Right renal cortex interstitium (tissue), 3 donors: ENCODE measurements at places on chromosomes 16 and 17.

GRCh38 chr17:7315570-7316235 lies 543 bp upstream of the GPS2 start:
- DNase-seq = no peak

DNA sequence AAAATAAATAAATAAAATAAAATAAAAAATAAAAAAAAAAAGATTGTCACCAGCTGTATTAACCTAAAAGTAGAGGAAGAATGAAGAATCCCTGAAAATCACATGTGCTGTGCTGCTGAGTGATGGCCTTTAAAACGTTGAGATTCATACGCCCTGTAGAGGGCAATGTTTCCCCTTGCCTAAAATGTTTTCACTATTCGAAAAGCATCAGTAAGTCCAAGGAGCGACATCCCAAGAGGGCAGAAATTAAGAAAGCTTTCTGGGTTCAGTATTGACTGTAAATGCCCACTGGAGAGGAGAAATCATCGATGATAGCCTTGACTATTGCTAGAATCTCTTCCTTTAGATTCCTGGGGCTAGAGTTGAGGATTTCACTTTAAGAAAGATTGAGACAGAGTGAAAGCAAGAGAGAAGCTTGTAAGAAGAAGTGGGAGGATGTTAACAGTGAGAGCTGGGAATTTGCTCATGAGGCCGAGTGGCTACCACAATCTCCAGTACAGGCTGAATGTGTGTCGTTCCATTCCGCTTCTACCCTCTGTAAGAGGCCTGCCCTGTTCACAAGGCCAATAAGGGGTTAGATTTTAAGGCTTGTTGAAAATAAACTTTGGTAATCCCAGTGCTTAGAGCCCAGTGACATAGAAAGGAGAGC lies 170.8 kb upstream of the FAM20A start:
- DNase-seq = no peak

DNA sequence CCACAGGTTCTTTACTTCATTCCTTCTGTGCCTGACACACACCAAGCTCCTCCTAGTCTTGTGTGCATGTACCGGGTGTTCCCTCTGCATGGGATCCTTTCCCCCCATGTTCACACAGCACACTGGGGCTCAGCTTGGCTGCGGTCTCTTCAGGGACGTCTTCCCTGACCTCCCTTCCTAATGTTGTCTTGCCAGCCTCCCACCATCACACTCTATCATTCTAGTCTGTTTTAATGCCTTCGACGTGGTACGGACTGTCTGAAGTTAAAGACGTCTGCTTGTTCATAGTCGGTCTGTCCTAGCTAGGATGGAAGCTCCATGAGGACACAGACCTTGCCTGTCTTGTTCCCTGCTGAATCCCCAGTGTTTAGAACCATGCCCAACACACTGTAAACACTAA lies 60.1 kb downstream of the USP31 start:
- DNase-seq = no peak

DNA sequence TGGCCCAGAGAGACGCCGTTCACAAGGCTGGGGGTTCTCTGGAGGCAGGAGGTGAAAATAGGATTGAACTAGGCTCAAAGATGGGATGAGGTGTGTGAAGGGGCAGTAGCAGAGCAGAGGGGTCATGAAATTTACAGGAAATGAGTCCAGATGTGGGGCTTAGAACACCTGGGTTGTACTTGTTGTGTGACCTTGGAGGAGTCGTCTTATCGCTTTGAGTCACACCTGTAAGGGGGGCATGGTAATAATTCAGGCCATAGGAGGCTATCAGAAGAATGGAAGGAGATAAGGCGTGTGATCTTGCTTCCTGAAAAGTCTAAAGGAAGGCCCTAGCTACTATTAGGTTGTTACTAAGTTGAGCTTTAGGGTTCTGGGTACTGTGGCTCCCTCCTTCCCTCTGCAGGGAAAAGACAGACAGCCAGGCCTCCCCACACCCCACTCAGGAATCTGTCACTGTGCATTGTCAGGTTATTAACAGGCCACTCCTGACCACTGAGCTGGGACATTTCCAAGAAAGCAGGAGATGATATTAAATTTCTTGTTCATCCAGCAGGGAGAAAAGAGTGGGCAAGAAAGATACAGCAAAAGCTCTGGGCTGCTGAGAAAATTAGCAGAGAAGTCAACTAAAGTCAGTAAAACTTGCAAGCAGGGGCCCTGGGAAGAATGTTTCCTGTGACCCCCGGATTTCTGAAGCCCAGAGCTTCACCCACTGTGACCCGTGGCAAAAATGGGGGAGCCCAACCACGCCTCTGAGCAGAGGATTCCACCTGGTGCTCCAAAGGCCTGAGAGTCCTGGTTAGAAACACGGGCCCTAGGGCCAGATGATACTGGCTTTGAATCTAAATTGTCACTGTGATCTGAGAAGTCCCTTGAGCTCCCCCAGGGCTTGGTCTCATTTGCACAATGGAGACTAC lies 6.0 kb upstream of the CDC42EP4 start:
- no peak for DNase-seq

DNA sequence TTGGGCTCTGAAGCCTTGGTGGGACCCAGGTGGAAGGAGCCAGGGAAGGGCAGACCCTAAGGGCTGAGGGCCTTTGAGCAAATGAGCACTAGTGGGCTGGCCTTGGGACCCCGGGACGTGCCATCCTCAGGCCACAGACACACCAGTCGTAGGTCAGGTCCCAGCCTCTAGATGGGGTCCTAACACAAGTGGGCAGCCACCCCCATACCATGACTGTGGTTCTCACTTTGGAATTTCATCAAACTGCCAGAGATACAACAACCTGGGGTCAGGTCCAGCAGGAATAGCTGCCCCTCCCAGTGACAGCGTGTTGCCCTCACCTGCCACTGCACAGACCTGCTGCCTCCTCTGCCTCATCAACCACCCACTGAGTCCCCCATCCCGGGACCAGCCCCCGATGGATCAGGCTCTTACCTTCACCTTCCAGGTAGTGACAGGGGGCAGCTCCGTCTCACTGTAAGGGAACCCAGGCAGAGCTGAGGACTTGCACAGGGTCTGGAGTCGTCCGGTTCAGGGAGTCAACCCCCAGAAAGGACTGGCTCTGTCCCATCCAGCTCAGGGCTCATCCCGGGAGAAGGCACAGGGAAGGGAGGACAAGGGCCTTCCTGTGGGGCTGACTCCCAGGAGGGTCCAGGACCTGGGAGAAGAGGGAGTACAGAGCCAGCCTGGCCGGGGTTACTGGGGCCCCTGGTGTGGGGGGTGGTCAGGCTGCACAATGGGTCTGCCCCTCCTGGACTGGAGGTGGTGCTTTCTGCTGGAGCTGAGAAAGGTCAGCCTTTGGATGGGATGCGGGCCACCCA lies 40.0 kb downstream of the LGALS9 start:
- no peak for DNase-seq

DNA sequence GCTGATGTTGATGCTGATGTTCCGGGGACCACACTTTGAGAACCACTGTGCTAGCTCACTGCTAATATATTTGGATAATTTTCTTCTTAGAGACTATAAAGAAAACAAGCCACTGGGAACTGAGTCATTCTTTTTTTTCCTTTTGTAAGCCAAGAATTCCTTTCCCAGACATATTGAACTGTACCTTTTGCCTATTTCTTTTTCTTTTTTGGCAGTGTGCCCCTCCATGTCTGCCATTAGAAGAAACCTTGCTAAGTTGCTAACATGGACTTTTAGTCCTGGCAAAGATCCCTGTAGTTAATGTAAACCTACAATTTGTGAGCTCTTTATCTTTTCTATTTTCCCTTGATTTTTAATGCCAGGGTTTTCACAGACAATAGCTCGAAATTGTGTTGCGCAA lies 17.3 kb upstream of the ERCC4 start:
- no peak for DNase-seq

- DNase-seq = no peak
These were observed 71.1 kb downstream of the RPGRIP1L start for GRCh38 chr16:53632526-53632925.

GRCh38 chr17:35212668-35213067 lies 18.5 kb upstream of the SLC35G3 start:
- no peak for DNase-seq

DNA sequence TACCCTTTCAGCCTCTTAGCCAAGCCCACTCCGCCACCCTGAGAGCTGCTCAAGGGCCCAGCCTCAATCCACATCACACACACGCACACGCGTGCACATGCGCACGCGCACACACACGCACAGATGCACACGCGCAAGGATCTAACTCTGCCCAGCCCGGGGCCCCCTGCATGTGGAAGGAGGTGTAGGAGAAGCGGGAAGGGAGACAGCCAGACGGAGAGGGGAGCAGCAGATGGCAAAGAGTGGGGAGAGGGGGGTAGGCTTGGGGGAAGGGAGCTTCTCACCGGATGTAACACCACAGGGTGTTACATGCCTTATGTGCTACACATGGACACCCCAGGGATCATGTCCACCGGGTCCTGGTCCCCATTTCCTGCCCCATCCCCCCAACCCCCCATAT lies 15.3 kb downstream of the DLG4 start:
- no peak for DNase-seq

DNA sequence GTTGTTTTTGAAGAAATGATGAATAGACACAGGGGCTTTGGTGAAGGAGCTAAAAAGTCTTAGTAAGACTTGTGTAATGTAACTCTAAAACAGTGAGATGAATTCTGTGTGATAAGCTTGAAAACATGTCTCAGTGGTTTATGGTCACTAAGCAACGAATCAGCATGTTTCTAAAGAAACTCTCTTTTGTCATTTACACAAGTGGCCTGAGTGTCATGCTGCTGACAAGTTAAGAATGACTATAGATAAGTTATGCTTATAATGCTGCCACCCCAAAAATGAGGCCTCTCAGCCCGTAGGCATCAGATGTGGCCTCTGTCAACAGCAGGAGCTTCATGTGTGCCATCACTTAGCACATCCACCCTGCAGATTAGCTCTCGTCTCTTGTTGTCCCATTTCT lies 8.7 kb downstream of the COX10 start:
- no peak for DNase-seq

GRCh38 chr17:74922172-74922571 lies 883 bp downstream of the USH1G start:
- no peak for DNase-seq

- no peak for DNase-seq
These were observed 1.0 kb downstream of the MED1 start for GRCh38 chr17:39450051-39450450.

GRCh38 chr17:11305524-11305923 lies 64.5 kb downstream of the SHISA6 start:
- DNase-seq = no peak

DNA sequence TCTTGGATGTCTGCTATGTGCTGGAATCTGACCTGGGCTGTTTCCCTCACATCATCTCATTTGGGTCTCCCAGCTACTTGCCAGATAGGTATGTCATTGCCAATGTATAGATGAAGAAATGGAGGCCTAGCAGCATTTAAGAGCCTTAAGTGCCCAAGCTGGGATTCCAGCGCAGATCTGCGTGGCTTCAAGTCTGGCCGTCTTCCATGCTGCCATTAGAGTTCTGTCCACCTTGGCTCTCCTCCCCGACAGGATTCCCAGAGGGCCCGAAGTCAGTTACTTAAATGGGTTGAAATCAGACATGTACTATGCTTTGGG lies 33.0 kb upstream of the CCR7 start:
- DNase-seq = no peak

DNA sequence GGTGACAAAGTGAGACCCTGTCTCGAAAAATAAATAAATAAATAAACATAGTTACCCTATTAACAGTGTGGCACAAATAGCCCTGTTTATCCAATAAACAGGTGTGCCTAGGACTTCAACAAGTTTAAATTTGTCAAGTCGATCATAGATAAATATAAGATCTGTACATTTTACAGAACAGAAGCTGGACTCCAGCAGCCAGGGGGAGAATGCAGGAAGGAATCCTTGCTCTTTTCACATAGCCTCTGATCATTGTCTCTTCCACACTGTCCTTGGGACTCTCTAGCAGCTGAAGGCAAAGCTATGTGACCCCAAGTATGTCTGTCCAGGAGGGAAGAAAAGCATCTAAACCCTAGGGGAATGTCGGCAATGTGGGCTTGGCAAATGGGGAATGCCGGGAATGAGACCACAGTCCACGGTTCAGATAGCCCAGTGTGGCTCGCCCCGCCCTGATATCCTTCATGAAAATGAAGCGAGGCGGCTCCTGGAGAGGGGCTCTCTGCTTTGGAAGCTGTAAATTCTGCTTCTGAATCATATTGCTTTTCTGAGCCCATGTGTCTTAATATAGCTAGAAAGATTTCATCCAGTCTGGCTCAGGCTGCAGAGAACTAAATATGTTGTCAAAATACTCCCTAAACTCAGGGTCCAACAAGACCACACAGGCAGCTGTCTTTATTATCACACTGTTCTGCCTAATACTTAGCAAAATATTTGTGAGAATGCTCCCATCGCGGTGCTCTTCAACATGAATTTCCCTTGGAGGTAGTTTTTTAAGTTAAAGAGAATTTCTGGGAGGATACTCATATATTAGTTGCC lies 24.9 kb upstream of the GRB2 start:
- DNase-seq = peak; percentile 38

DNA sequence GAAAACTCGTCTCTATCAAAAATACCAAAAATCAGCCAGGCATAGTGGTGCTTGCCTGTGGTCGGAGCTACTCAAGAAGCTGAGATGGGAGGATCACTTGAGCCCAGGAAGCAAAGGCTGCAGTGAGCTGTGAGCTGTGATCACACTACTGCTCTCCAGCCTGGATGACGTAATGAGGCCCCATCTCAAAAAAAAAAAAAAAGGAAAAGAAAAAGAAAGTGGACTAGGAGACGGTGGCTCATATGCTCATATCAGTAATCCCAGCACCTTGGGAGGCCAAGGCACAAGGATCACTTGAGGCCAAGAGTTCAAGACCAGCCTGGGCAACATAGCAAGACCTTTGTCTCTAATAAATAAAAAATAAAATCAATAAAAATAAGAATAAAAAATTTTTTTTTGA lies 8.8 kb upstream of the SUMO2 start:
- no peak for DNase-seq

- DNase-seq = no peak
These were observed 14.0 kb downstream of the ANKRD11 start for GRCh38 chr16:89476379-89476778.

GRCh38 chr17:58504826-58505351 lies 9.5 kb downstream of the MTMR4 start:
- no peak for DNase-seq

DNA sequence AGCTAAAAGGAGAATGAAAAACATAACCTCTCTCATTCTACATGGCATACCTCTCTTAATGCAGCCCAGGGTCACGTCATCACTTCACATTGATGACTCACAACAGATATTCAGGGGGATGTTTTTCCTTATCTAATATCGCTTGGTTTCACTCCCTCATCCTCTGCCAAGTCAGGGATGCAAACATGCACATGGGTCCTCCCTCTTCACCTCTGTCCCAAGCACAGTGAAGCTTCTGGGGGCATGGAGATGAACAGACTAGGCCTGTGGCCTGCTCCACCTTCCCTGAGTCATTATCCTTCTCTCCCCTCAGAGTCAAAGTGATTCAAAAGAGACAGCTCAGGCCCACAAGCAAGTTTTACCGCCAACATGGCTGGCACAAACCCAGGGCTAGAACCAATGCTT lies 2.3 kb upstream of the MT2A start:
- no peak for DNase-seq
